ENCODE measurements at places on chromosomes 5 and 9.

DNA sequence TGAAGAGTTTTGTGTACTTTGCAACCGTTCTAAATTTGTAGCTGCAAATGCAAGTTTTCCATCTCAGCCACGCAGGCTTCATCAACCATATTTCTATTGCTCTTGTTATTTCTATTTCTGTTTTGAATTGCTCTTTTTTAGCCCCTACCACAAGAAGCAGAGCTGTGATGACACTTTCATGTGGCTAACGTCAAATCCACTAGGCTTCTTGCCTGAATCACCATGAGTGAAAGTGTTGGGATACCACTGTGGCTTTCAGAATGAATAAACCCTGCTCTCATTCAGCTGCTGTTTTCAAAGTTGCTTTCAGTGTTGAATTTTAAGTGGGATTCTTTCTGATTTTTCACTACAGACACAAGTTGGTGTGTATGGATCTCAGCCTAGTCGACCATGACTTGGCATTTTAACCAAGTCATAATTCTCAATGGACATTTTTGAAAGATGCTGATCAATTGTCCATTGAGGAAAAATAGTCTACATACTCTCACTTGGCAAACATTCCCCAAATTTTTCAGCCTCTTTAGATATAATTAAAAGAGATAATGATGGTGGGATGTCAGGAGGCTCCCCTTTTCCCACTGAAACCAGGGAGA lies 41.0 kb upstream of the MTAP start:
- DNase-seq, result no peak

GRCh38 chr9:38026840-38027527 lies 42.0 kb downstream of the SHB start:
- DNase-seq, result no peak

DNA sequence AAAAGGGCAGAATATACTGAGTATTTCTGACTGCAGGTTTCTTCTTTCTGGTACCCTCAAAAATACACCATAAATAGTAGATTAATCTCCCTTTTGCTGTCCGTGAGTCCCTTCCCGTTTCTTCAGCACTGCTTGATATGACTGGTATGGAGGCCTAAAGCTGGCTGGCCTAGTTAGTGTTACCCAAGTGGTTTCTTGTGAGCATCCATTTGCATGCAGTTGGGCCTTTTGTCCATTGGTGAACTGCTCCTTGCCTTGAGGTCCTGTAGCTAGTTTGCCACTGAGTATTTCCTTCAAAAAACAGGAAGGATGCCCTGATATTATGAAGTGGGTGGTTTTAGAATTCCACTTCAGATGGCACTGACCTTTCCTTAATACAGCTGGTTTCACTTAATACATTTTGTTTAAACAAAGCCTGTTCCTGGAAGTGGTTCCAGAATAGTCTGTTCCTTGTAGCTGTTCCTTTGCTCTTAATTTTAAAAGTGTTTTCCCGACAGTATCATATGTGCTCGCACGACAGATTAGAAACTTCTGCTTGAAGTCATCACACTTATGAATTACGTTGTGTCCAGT lies 40.0 kb upstream of the ABL1 start:
- DNase-seq, result no peak

DNA sequence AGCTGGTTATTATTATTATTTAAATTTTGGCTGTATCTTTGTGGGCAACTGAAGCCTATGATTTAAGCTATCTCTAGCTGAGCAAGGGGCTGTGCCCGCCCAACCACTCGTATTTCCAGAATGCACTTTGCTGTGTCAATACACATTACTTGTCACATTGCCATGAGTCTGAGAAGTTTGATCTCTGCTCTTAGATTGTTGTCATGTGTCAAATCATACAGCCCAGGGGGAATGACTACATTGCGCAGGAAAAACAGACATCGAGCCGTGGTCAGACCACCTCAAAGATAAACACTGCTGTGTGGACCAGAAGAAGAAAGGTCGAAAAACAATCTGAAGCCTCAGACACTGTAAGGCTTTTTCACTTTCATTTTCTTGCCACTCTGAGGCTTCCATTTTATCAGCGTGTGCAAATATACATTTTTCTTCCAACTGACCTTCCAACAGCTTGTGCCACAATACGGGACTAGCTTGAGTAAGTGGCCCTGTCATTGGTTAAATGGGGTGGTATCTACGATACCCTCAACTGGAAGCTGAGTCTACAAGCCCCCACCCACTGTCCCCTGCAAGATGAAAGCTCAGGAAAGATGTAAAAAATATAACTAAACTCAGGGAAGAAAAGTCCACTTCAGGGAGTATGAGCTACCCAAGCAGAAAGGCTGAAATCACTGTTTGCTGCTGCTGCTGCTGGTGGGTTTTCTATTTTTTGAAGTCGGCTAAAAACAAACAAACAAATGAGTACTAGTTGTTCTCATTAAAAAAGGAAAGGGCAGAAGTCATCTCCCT lies 603.0 kb downstream of the BNC2 start:
- no peak for DNase-seq

GRCh38 chr5:33538201-33538600 lies 97.4 kb downstream of the TARS1 start:
- no peak for DNase-seq

GRCh38 chr5:134436523-134437339 lies 25.1 kb upstream of the CDKN2AIPNL start:
- DNase-seq, result no peak

- no peak for DNase-seq
These were observed 188.3 kb upstream of the MEF2C start for GRCh38 chr5:89071101-89071940.

DNA sequence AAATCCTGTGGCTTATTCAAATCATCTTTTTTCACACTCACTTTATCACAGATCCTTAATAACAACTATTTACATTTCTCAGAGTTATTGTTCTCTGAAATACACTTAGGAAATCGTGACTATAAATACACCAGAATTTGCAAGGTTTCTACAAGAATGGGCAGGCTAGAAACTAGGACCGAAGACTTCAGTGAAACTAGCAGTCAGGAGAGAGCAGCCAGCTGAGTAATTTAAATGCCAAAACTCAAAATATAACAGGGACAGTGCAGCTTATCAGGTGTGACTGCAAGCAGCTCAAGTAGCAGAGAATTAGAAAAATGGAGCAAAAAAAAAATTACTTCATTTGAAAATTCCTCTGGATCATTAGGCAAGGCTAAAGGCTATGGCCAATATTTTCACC lies 719.3 kb upstream of the ZNF608 start:
- no peak for DNase-seq

DNA sequence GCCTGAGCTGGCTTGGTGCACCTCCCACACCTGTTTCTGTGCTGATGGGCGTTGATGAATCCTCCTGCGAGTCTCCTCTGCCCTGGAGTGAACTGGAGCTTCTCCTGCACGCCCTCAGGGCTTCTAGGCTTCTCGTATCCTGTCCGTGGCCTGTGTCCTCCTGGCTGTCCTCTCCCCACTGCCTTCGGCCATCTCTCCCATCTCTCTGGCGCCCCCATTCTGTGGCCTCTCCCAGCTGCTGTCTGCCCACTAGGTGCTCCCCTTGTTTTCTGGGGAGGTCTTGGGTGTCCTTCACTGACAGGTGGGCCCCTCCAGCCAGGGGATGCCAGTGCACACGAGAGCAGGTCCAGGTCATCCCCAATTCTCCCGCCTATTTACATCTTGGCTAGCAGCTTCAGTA lies 28.8 kb downstream of the AHRR start:
- no peak for DNase-seq

GRCh38 chr5:96883871-96884270 lies 7.6 kb downstream of the ERAP2 start:
- DNase-seq, result no peak

DNA sequence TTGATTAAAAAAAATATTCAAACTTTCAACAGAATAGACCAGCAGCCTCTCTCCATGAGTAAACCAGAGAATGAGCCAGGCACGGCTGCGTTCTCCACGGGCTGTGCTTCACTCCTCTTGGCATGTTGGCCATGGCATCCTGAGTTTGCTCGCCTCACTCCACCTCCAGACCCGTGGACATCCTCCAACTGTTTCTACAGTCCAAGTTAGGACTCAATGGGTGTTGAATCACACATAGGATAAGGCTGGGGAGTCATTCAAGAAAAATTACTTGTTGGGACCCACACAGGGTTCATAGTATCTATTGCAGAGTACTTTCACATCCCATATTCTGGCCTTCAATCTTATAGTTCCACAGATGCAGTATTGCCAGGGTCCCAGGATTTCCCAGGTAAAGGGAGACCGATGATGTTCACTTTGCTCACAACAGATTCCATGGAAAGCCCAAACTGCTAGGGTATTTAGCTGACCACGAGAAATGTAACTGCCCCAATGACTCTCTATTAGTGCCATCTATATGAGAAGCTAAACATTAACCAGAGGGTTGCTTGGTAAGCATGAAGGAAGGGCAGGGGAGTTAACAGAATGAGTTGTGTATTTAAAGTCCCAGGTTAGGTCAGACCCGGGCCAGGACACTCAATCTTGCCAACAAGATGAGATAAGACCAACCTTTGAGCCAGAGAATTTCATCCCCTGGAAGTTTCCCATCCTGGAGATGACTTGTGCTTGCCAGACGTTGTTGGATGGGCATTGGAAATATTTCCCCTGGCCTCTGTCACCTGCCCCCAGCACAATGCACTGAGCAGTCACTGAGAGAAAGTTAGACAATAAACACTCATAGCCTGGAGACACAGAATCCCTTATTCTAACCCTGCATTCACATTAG lies 19.7 kb upstream of the GDA start:
- no peak for DNase-seq

DNA sequence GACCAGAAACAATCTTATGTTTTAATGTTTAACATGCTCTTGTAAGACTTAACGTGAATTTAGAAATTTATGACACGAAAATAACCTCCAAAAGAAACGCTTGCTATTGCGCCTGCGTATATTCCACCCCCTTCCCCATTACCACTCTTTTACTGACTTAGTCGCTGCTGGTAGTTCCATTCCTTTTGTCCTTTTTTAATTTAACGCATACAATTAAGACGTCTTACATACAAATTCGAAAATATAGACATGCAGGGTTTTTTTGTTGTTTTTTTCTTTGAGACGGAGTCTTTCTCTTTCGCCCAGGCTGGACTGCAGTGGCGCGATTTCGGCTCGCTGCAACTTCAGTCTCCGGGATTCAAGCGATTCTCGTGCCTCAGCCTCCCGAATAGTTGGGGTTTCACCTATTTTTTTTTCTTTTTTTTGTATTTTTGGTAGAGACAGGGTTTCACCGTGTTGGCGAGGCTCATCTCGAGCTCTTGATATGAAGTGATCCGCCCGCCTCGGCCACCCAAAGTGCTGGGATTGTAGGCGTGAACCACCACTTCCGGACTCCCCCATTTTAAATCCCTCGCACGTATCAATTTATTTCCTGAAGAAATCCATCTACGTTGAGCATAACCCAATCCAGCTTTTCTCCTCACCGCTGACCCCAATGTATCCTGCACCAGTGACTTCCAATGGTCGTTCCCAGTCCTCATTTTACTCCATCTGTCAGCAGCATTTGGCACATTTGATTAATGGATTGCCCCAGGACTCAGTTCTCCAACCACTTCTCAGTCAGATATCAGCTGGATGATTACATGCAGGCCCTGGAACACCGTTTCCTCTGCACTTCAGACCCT lies 684 bp upstream of the MED7 start:
- no peak for DNase-seq

DNA sequence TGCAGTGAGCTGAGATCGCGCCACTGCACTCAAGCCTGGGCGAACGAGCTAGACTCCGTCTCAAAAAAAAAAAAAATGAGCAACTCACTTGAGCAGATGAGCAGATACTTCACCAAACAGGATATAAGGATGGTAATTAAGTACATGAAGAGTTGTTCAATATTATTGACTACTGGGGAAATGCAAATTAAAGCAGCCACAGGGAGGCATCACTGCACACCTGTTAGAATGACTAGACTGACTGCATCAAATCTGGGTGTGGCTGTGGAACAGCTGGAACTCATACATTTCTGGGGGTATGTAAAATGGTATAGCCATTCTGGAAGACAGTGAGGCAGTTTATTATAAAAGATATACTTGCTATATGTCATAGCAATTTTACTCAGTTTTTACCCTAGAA lies 93.0 kb downstream of the WNK2 start:
- no peak for DNase-seq

- no peak for DNase-seq
These were observed 20.0 kb downstream of the APC start for GRCh38 chr5:112757468-112758208.

- no peak for DNase-seq
These were observed 415.2 kb upstream of the TRPC7 start for GRCh38 chr5:136780518-136780917.

- DNase-seq, result no peak
These were observed 27.3 kb upstream of the TCOF1 start for GRCh38 chr5:150329881-150330876.

- DNase-seq, result no peak
These were observed 25.2 kb downstream of the FGF1 start for GRCh38 chr5:142660731-142661130.

- peak; percentile 93 for DNase-seq
These were observed 2.0 kb upstream of the LCN12 start for GRCh38 chr9:136949817-136950655.

DNA sequence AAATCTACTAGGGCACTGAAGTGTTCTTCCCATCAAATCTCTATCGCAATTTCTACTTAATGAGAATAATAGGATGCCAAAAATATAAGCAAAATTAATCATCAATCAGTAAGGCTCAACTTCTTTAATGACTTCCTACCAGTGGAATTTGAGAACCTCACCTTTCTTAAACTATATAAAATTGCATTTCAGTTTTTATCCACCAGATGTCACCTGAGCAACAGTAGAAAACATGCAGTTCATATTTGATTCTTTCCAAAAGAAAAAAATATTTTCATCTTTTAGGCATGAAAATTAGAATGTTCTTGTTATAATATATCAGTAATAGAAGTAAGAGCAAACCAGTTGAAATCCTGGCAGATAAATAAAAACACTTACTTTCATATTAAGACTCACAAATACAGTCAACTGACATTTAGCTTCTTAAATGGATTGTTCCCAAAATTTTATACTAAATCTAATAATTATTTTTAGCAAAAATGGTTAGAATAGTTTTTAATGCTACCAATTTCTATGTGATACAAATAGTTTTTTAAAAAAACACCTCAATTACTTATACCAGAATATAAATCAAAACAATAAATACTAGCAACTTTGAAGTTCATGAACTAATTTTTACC lies 13.4 kb upstream of the CCDC112 start:
- DNase-seq, result no peak

GRCh38 chr5:141515946-141516671 lies 27.2 kb downstream of the PCDHGC5 start:
- no peak for DNase-seq

DNA sequence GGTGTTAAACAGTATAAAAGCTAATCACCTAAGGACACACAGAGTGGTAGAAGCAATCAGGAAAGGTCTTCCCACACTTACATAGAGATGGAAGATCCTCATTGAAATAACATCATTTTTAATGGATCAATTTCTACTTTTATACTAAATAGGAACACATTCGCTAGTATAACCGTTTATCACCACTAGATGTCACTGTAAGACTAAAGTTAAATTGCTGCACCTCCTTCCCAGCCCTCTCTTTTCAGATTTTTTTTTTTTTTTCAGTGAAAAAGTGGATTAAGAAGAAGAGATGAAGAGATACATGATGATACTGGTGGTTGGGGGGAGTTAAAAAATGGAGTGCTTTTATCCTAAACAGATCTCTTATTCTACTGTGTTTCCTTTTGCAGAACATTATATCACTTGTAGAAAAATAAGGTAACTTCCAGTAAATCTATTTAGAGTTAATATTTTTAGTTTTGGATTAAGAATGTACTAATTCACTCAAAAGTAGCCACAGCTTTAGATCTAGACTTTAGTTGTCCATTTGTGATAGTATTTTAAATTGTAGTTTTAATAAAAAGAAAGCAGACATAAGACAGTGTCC lies 116.9 kb upstream of the ARRDC3 start:
- DNase-seq, result no peak

All from stimulated activated CD8-positive, alpha-beta memory T cell treated with anti-CD3 and anti-CD28 coated beads, Interleukin-4, amount 100 ng/mL, for 4 hours (primary cell).